ENCODE measurements at places on chromosomes 7 and 10. TPM values are rescaled to one million over a fixed set of nuclear protein-coding genes. Genes with fewer than 3 reads are reported as not detected.

TNS3 gene
- total RNA-seq, result 0.18 TPM

NRCAM gene
- total RNA-seq, result not detected

SLC18A3 gene
- total RNA-seq, result not detected

TMEM273 gene
- total RNA-seq, result 100 TPM

LRRC4 gene
- not detected for total RNA-seq

DDIT4 gene
- total RNA-seq, result 475 TPM

FLNC gene
- not detected for total RNA-seq

DOCK4 gene
- 0.35 TPM for total RNA-seq

CTTNBP2 gene
- total RNA-seq, result not detected

MRLN gene
- total RNA-seq, result not detected

CALML3 gene
- not detected for total RNA-seq

ZKSCAN1 gene
- 63.1 TPM for total RNA-seq

ACBD7 gene
- total RNA-seq, result 2.6 TPM
